ENCODE measurements at places on chromosomes 3 and 15.
A peak's percentile ranks its signal among the peaks of the same experiment; 100 is the strongest.

DNA sequence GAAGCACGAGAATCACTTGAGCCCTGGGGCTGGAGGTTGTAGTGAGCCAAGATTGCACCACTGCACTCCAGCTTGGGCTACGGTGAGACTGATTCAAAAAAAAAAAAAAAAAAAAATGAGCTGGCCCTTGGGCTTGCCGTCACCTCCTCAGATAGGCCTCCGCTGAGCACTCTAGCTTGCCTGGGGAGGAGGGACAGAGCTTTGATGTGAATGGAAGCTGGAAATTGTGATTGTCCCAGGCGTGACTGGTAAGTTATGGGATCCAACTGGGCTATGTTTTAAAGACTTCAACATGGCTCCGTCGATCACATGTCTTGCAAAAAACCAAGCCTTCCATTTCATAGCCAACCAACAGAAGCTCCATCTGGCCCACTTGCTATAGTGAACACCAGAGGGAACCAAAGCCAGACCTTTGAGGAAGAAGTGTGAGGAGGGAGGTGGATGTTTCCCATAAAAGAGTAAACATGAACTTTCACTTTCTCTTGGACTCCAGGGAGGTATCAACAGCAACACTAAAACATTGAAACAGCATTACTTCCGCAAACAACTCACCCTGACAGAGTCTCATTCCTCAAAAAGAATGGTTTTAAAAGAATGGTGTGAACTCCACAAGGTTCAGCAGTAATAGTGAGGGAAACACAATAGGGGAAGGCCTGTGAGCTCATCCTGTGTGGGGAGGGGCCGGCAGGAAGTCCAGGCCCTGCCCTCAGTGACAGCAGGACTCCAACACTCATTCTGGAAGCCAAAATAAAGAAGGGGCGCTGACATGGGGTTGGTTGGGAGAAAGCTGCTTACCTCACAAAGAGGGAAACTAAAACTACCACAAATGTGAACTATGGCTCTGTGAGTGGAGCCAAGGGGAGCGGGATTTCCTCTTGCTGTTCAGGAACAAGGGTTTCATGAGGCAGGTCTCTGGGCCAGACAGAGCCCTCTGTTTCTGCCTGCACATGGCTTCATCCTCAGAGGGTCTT, 59.2 kb upstream of the IL12A start:
- no peak for DNase-seq

GRCh38 chr3:65776494-65776893, 262.2 kb downstream of the MAGI1 start:
- no peak for DNase-seq

GRCh38 chr3:30075514-30075913, 530.9 kb upstream of the TGFBR2 start:
- DNase-seq: no peak

DNA sequence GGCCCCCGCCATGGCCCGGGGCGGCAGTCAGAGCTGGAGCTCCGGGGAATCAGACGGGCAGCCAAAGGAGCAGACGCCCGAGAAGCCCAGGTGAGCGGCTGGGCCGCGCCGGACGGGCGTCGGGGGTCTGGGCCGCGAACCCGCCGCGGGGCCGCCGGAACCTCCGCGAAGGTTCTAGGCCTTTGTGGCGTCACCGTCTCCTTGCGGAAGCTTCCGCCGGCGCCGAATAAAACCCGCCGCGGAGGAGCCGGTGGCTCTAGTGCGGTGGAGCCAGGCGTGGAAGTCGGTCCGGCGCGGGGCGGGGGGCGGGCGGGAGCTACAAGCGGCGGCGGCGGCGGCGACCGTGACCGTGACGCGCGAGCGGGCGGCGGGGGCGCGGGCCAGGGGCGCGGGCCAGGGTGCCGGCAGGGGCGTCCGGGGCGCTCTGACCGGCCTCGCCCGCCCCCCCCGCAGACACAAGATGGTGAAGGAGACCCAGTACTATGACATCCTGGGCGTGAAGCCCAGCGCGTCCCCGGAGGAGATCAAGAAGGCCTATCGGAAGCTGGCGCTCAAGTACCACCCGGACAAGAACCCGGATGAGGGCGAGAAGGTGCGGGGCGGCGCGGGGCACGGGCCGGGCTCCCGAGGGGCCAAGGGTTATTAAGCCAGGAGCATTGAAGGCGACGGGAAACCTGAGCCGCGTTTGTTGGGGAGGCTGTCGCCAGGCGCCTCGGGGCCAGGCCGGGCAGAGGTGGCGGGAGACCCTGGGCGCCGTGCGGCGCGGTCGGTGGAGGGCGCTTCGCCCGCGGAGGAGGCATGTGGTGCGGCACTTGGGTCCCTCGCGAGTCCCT, at the start of gene DNAJA4:
TSS of gene DNAJA4 (plus strand) at position 259 of the 833 bp plus-strand sequence. CDS start at position 461, 202 bp downstream.
- peak; percentile 23 for DNase-seq

GRCh38 chr15:54017251-54017650, 39.0 kb downstream of the UNC13C start:
- no peak for DNase-seq

DNA sequence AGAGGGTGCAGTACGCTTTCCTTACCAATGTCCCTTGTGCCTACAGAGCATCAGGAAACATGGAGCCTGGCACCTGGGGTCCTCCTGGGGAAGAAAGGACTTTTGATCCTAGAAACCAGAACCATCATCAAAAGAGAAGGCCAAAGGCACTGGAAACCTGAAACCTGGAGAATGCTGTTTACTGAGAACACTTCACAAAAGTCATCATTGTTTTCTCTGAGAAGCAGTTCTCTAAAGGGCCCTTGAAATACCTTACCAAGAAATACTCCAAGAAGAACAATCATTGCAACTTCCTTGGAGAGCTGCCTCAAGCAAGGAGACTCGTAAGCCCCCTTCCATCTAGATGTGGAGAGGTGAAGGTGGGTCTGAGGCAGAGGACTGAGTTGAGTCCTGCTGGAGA, 66.0 kb downstream of the TLE3 start:
- no peak for DNase-seq

DNA sequence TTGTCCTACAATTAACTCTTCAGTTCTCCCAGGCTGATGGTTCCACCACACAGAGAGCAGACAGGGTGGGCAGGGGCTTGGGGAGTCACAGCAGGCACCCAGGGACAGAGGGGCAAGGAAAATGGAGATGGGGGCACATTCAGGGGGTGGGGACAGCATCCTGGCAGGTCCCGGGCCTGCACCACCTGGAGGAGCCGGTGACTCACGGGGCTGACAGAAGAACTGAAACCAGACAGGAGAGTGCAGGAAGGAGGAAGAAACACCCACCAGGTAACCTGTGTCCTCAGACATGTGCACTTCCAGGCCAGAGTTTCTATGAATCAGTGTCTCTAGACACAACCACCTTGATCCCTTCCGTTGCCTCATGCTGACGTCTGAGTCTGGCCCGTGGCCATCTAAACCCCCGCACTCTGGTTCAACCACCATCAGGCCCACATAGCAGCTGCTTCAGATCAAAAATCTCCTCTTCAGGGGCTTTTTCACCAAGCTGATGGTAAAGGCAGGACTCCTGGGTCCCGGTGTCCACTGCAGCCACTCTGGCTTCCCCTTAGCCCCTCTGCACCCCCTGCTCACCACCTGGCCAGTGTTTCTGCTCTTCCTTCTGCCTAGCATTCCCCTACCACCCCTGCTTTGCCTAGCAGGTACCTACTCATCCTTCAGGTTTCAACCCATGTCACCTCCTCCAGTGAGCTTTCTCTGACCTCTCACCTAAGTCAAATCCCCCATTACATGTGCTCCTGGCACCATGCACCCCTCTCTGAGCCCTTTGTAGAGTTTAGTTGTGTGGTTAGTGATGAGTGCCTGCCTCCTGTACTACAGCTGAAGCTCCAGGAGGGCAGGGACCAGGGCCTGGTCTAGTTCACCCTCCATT, 16.5 kb upstream of the CYP11A1 start:
- no peak for DNase-seq

DNA sequence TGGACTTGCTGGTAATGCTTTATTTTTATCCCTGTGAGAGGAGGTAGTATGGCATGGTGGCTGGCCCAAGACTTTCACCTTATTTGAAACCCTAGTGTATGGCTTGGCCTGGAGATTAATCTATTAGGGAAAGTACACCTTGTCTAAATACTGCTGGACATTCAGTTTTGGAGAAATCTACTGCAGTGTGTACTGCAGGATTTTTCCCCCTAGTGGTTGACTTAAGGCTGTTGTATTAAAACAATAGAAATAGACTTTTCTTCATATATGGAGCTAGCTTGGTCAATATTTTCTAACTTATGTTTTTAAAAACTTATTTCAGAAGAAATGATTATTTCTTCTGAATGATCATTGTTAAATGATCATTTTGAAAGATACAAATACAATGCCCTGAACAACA, 13.9 kb upstream of the SLITRK3 start:
- no peak for DNase-seq

GRCh38 chr15:100849021-100849854, 30.4 kb upstream of the ALDH1A3 start:
- no peak for DNase-seq
